ENCODE measurements at places on chromosomes 5 and 9.

- DNase-seq, result no peak
These were observed 31.3 kb downstream of the FYB1 start for GRCh38 chr5:39187831-39188731.

DNA sequence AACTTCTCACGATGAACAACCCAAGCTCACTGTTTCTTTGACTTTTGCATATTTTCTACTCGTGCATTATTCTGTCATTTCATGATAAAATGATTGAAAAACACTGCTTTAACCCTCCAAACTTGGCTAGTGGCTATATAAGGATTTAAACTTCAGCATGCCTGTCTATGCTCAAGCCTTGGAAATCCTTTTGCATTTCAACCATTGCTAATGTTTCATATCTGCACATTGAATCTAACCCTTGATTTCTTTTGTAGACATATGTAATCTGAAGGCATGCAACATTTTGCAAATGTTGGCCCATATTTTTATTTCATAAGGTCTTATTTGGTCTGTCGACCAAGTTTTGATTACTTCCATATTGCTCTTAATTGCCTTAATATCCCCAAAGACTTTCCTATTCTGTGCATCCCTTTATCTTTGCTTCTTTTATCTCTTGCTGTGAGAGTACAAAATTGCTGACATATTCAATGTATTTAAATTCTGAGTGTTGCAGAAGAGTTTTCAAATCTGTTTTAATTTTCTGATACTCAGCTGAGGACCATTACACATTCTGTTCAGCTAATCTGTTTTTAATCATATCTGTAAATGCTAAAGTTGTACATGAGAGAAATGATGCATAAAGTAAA lies 403.7 kb upstream of the ZNF608 start:
- DNase-seq, result no peak

DNA sequence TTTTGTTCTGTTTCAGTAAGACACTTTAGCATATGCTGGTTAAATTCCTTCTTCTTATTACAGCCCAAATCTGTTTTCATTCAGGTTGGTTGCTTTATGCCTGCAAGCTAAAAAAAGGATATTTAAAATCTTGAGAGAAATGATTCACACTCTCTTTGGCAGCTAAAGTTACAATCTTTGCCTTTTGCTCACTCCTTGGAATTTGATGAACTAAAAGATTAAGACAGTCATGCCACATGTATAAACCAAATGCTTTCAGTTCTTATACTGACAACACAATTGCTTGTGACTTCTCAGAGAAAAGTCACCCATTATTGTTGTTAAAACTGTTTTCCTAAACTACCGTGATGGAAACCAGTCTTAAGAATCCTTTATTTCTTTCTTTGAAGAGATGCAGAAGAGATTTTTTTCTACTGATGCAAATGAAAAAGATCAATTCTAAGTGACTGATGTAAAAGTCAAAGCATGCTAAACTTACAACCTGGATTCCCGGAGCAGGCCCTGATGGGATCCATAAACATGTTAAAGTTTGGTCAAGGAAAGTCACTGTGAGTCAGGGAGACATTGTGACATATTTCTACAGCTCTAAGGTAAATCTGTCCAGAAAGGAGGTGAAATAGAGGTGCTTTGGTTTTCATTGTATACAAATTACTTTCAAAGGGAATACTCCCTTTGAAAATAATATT lies 144.2 kb upstream of the CDH10 start:
- no peak for DNase-seq

GRCh38 chr5:14110196-14110595 lies 32.9 kb upstream of the TRIO start:
- no peak for DNase-seq

DNA sequence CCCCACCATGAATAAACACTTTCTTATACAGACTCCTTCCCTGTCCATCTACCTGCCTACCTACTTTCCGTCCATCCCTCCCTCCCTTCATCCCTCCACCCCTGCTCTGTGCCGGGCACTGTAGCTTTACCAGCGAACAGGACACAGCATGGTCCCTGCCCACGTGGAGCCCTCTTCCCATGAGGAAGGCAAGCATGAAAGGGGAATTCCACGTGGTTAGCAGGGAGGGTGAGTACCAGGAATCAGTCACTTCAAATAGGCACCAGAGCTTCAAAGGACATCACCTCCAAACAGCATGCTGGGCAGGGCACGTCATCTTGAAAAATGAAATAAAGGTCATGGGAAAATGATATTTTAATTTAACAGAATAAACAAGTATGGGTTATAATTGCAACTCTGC lies 35.0 kb upstream of the TDRD7 start:
- DNase-seq, result no peak

GRCh38 chr5:39209924-39210323 lies 9.4 kb downstream of the FYB1 start:
- peak; percentile 27 for DNase-seq

DNA sequence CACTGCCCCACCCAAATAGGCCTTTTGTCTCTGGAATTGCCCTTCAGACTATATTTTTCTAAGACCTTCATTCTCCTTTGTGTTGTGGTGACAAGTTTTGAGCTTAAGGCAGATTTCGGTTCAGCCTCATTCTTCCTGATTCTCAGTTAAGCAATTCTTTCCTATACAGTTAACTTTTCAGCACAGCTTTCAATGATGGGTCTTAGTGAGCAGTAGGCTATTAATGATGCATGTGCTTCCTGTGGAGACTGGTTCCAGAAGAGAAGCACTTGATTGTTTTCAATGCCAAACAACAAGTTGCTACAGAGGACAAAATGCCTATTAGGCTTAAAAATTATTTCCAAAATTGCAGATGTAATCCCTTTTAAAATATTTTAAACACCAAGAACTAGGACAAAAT lies 47.7 kb upstream of the TLX3 start:
- no peak for DNase-seq

Data from SW480 (cell line).